ENCODE measurements at places on chromosomes 5 and 9. TPM values are rescaled to one million over a fixed set of nuclear protein-coding genes. Genes with fewer than 3 reads are reported as not detected.

Gene ZNF454
- total RNA-seq = 1.5 TPM

Gene LVRN
- 0.65 TPM for total RNA-seq

Gene EPB41L4B
- 9.9 TPM for total RNA-seq

Gene OR1Q1
- not detected for total RNA-seq

Gene GFRA3
- total RNA-seq = 0.94 TPM

Gene SLC24A2
- not detected for total RNA-seq

Gene KIF24
- 0.56 TPM for total RNA-seq

Gene NIPAL4
- total RNA-seq = not detected

Gene KYAT1
- total RNA-seq = 12.6 TPM

Gene SPATA6L
- 0.35 TPM for total RNA-seq

Gene CXCL14
- 1.3 TPM for total RNA-seq

Gene HAND1
- 23.4 TPM for total RNA-seq

Gene KCNMB1
- total RNA-seq = 0.65 TPM

Gene SLU7
- total RNA-seq = 50.1 TPM

Gene INVS
- 5.6 TPM for total RNA-seq

Gene ATOSB
- total RNA-seq = 12.9 TPM

Gene PCDHGA12
- 4.9 TPM for total RNA-seq

Gene NAIF1
- total RNA-seq = 4.5 TPM

Gene LPAR1
- 12.7 TPM for total RNA-seq

Gene SPATA31D4
- not detected for total RNA-seq

Gene PCDHB9
- 0.81 TPM for total RNA-seq

Gene AJM1
- 7.3 TPM for total RNA-seq

Gene CTNNA1
- 297 TPM for total RNA-seq

Gene GABBR2
- 0.30 TPM for total RNA-seq
